Activated naive CD4-positive, alpha-beta T cell treated with anti-CD3 and anti-CD28 coated beads for 36 hours (primary cell): ENCODE measurements at places on chromosomes 7 and 10.

- no peak for DNase-seq
- no peaks in the 10 kb centered on the region for H3K27me3 ChIP-seq
- peaks cover 42% of the 10 kb centered on the region for H3K36me3 ChIP-seq
Observed at GRCh38 chr7:36906956-36907635, 182.8 kb upstream of the AOAH start.

DNA sequence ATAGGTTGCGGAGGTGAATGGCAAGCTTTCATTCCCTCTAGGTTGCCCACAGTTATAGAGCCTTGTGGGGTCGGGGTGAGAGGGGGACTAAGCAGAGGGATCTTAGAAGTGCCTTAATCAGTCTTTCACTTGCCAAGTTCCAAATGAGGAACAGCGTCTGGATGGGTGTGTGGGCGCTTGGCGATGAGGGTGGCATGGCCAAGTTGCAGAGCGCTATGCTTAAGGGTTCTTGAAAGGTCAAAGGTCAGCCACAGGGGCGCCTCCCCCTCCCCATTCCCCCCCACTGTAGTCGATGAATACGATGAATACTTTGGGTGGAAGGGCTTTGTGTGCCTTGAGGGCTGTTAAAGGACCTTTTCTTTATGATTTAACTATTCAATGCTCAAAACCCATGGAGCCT lies 185.0 kb downstream of the TCF7L2 start:
- H3K4me1 ChIP-seq, result no peaks in the 10 kb centered on the region
- H3K27me3 ChIP-seq, result peaks cover 5% of the 10 kb centered on the region
- no peak for DNase-seq
- H3K4me3 ChIP-seq, result no peak overlapping the region
- H3K36me3 ChIP-seq, result no peaks in the 10 kb centered on the region
- H3K27ac ChIP-seq, result no peak overlapping the region

DNA sequence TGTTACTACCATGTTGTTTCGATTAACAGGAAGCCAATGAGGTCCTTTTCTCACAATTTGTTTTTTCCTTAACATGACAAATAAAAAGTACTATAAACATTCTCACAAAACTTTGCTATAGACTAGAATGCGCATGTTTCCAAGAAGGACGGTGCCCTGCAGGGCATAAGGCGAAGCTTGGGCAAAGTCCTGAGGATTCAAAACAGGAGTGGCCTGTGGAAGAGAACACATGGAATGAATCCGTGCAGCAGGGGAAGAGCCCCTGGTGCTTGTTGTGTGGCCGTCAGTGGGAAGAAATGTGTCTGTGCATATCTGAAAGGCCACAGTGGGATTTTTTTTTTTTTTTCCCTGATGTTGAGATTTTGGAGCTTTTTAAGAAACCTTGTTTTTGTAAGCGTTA lies 67.6 kb downstream of the ITGA8 start:
- peaks cover 3% of the 10 kb centered on the region for H3K4me1 ChIP-seq
- no peak overlapping the region for H3K27ac ChIP-seq
- no peak overlapping the region for H3K4me3 ChIP-seq
- no peak for DNase-seq
- no peaks in the 10 kb centered on the region for H3K36me3 ChIP-seq
- H3K27me3 ChIP-seq, result no peaks in the 10 kb centered on the region

DNA sequence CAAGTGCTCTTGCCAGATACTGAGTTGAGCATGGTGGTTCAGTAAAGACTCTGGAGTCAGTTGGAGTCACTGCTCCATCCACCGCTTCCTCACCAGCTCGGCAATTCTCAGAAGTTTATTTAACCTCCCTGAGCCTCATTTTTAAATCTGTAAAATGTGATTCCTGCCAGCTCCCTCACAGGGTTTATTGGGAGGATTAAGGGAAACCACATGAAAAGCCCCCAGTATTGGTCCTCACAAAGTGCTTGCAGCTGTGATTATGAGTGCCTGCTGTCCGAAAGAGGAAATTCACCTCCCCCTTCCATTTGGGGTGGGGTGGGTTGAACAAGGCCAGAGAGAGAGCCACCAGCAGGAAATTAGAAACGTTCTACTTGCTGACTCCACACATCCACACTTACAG lies 99.0 kb downstream of the AOAH start:
- DNase-seq, result no peak
- H3K4me1 ChIP-seq, result peaks cover 21% of the 10 kb centered on the region
- H3K27me3 ChIP-seq, result no peaks in the 10 kb centered on the region
- no peak overlapping the region for H3K27ac ChIP-seq
- H3K4me3 ChIP-seq, result no peak overlapping the region
- no peaks in the 10 kb centered on the region for H3K36me3 ChIP-seq

DNA sequence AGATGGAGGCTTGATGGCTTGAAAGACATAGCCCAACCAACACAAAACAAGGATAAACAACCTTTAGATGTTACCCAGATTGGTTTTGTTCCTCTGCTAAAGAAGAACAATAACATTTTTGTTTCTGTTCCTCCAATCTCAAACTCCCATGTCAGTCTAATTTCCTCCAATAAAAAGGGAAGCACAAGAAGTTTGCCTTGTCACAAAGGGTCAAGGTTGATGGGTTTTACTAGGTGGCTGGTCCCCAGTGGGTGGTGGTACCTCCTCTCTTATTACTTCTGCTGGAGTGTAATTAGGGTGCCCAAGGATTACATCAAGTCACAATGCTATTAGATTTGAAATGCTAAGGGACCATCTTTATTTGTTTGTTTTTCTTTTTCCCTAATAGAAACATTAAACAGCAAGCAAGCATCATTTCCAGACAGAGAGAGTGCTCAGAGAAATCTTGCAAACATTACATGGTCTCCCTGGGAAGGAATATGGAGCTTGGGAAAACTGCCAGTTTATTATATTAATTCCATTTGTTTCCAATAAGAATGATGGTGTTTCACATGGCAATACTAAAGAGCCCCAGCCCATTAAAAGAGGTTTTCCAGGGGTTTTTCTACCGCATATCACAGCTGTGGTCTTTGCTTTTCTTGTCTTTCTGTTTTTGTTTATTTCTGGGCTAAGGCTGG lies 78.3 kb upstream of the AOAH start:
- no peak overlapping the region for H3K4me3 ChIP-seq
- no peaks in the 10 kb centered on the region for H3K36me3 ChIP-seq
- H3K27ac ChIP-seq, result no peak overlapping the region
- H3K4me1 ChIP-seq, result no peaks in the 10 kb centered on the region
- no peaks in the 10 kb centered on the region for H3K27me3 ChIP-seq

DNA sequence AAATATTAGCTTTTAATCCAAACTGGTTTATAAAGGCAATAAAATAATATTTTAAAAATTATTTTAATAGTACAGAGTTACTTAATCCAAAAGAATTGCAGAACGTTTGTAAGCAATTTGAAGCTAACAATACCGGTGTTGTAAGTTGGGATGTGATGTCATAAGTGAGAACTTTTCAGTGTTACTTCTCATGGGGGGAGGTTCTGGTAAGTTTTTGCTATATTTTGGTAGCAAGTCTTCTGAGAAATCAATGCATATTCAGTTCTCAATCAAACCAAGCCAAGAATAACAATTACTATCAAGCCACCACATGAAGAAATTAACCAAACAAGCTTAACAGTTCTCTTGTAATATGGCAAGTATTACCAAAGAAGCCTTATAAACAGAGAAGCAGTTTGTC lies 147.1 kb upstream of the ASAH2 start:
- no peak overlapping the region for H3K4me3 ChIP-seq
- no peak for DNase-seq
- no peaks in the 10 kb centered on the region for H3K27me3 ChIP-seq
- H3K4me1 ChIP-seq, result peaks cover 29% of the 10 kb centered on the region
- H3K27ac ChIP-seq, result no peak overlapping the region

DNA sequence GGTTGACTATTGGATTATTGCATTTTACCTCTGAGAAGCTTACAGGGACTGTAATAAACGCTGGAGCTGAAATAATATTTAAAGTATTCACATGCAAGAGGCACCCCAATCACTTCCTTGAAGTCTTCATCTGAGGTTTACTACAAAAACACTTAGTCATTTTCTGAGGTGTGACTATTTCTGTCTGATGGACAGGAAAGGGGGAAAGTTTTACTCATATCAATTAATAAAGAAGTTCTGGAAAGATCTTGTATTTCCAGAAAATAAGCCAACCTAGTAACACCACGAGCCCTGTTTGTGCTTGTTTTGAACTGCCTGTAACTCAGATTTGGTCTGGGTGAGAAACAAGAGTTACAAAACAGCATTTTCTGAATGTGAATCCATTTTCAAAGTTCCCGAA lies 63.9 kb upstream of the PRKCQ start:
- peak overlapping the region; percentile 47 for H3K4me3 ChIP-seq
- H3K27me3 ChIP-seq, result no peaks in the 10 kb centered on the region
- peak overlapping the region; percentile 91 for H3K27ac ChIP-seq
- DNase-seq, result peak; percentile 48
- H3K36me3 ChIP-seq, result peaks cover 1% of the 10 kb centered on the region

DNA sequence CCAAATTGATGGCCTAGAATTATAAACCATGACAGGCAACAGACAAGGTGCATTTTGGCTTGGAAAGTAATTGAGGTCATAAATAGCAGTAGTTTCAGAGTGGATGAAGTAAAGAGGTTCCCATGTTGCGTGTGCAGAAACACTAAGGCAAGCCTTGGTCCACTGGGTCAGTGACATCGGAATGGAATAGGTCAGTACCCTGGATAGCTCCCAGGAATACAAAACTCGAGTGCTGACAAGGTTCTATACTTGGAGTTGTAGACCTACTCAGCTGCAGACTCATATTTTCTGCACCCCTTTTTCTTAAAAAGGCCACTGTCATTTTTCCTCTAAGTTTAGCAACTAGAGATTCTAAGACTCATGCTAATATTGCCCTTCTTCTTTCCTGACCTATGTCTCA lies 132.8 kb downstream of the DYNC1I1 start:
- H3K4me3 ChIP-seq, result no peak overlapping the region
- DNase-seq, result no peak
- H3K27me3 ChIP-seq, result peaks cover 9% of the 10 kb centered on the region
- H3K4me1 ChIP-seq, result no peaks in the 10 kb centered on the region

DNA sequence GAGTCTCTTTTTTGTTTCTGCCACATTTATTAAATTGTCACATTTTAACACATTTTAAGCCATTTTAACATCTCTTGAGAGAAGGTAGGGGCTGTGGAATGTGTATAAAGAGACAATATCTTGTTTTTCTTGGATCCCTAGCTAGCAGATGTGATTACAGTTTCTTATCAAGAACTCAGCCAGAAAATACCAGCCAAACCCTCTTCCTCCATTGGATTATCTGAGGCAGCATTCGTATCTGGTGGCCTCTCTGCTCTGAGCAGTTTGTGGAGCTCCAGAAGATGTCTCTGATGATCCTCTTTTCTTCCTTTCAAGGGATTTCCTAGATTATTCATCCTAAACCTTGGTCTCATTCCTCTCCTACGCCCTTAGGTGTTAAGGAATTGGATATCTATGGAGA lies 35.3 kb upstream of the PFKFB3 start:
- no peaks in the 10 kb centered on the region for H3K27me3 ChIP-seq
- peaks cover 79% of the 10 kb centered on the region for H3K4me1 ChIP-seq
- DNase-seq, result no peak
- no peak overlapping the region for H3K4me3 ChIP-seq
- peak overlapping the region; percentile 28 for H3K27ac ChIP-seq
- peaks cover 36% of the 10 kb centered on the region for H3K36me3 ChIP-seq

- H3K4me1 ChIP-seq, result peaks cover 12% of the 10 kb centered on the region
- H3K4me3 ChIP-seq, result peak overlapping the region; percentile 61
- H3K27ac ChIP-seq, result no peak overlapping the region
- peaks cover 52% of the 10 kb centered on the region for H3K27me3 ChIP-seq
- no peaks in the 10 kb centered on the region for H3K36me3 ChIP-seq
Observed at GRCh38 chr7:131556909-131557651, 652 bp upstream of the PODXL start.

- H3K27ac ChIP-seq, result no peak overlapping the region
- H3K4me1 ChIP-seq, result peaks cover 2% of the 10 kb centered on the region
- H3K36me3 ChIP-seq, result no peaks in the 10 kb centered on the region
- H3K4me3 ChIP-seq, result no peak overlapping the region
- DNase-seq, result no peak
Observed at GRCh38 chr7:106583100-106583499, 77.9 kb downstream of the CCDC71L start.

- H3K4me3 ChIP-seq, result peak overlapping the region; percentile 50
- no peaks in the 10 kb centered on the region for H3K36me3 ChIP-seq
- H3K27me3 ChIP-seq, result peaks cover 32% of the 10 kb centered on the region
- H3K27ac ChIP-seq, result no peak overlapping the region
- H3K4me1 ChIP-seq, result peaks cover 6% of the 10 kb centered on the region
- DNase-seq, result no peak
Observed at GRCh38 chr7:115477193-115477651, 553.3 kb downstream of the TFEC start.

DNA sequence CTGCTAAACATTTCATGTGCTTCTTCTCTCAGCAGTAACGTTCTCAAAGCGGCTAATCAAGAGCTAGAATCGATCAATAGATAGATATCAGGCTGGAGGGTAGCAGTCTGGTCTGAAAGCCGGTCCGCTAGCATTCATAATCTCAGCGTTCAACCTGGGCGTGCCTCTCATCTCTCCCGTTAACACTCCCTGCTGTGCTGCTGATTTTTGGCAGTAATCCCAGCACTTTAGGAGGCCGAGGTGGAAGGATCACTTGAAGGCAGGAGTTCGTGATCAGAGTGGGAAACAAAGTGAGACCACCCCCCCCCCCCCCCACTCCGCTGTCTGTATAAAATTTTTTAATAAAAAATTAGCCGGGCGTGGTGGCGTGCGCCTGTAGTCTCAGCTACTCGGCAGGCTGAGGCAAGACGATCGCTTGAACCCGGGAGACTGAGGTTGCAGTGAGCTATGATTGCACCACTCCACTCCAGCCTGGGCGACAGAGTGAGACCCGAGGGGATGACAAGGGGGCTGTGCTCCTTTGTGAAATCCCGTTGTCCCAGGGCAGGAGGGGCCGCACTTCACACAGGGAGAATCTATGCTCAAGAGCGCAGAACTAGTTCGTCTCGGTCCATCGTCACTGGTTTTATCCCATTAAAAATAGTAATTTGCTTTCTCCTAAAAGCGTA lies 624 bp upstream of the CEP55 start:
- DNase-seq, result peak; percentile 42
- H3K4me1 ChIP-seq, result peaks cover 18% of the 10 kb centered on the region
- peaks cover 21% of the 10 kb centered on the region for H3K36me3 ChIP-seq
- H3K27ac ChIP-seq, result peak overlapping the region; percentile 43
- peaks cover 7% of the 10 kb centered on the region for H3K27me3 ChIP-seq

DNA sequence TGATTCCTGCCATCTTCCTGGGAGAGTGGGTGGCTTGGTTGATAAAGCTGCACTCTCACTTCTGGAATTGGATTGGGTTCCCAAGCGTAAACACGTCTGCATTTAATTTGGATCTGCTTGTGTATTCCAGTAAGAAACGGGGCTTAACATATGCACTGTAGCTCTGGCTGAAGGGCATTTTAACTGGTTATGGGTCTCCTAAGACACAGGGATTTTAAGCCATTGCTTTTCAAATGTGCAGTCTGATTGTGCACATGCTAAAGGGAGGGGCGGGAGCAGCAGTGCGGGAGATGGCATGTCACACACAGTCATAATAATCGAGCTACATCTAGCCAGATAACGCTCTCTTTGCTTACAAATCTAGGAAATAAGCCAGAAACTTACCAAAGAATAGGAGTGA lies 247.3 kb upstream of the LYZL1 start:
- H3K4me1 ChIP-seq, result no peaks in the 10 kb centered on the region
- DNase-seq, result no peak
- H3K27me3 ChIP-seq, result peaks cover 12% of the 10 kb centered on the region

- H3K27me3 ChIP-seq, result no peaks in the 10 kb centered on the region
- no peak for DNase-seq
- peak within 1 kb of the TSS; percentile 92 for H3K4me3 ChIP-seq
- peaks cover 40% of the 10 kb centered on the region for H3K4me1 ChIP-seq
Observed at GRCh38 chr10:6579904-6580278, at the start of gene PRKCQ. Gene PRKCQ, minus strand, starts transcription at chr10:6580276. Its CDS starts 65,141 bp downstream, at chr10:6515135.
